ENCODE measurements at places on chromosomes 1 and 21.

GRCh38 chr1:72280131-72280530, 2.2 kb downstream of the NEGR1 start:
- no peak for DNase-seq

DNA sequence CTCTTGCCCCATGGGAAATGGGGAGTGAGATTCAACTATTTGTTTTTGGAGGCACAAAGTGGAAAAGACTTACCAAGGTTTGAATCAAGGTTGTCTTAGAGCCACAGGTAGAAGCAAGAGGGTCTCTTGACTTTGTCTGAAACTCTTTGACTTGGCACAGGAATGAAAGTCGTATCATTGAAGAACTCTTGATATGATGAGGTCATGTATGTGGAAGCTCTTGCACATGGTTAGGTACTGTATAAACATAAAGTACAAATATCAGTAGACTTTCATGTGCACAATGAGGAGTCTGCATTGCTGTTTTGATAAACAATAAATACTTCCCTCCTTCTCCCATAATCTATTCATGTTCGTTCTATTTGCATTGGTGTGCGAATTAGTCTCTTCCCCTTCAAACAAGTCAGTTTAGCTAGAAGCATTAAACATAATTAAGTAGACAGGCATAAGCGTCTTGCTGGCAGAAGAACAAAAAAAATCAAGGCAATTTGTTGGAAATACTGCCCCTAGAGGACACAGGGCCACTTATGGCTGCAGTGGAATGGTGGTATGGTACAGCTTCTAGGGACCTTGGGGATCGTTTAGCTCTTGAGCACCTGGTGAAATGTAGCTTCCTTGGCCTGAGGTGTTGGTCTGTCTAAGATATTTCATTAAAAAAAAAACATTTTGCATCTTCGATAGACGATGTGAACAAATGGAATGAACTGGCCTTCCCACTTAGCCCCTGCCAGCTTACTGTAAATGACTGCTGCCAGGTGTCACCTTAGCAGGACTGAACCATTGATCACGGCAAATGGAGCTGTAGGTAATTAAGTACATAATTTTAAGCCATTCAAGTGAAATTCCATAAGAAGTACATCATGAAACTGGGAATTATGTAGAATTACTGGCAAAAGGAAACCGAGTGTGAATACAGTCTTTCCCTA, 218.0 kb upstream of the GALNT2 start:
- DNase-seq = no peak

GRCh38 chr1:92944901-92945747, 16.1 kb downstream of the DIPK1A start:
- DNase-seq = no peak

DNA sequence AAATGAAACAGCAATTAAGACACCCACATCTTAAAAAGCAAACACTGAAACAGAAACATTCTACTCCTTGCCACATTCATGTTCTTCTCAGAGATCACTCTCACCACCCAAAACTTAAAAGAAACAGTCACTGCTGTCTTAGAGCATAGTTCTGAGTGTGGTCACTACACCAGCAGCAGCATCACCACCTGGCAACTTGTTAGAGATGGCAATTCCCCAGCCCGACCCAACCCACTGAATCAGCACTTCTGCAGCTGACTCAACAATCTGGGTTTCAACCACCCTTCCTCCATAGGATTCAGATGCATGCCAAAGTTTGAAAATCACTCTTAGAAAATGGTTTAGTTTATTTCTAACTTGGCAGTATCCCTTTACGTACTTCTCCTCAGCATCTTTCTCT, 126.1 kb downstream of the CDC42BPA start:
- peak; percentile 38 for DNase-seq

DNA sequence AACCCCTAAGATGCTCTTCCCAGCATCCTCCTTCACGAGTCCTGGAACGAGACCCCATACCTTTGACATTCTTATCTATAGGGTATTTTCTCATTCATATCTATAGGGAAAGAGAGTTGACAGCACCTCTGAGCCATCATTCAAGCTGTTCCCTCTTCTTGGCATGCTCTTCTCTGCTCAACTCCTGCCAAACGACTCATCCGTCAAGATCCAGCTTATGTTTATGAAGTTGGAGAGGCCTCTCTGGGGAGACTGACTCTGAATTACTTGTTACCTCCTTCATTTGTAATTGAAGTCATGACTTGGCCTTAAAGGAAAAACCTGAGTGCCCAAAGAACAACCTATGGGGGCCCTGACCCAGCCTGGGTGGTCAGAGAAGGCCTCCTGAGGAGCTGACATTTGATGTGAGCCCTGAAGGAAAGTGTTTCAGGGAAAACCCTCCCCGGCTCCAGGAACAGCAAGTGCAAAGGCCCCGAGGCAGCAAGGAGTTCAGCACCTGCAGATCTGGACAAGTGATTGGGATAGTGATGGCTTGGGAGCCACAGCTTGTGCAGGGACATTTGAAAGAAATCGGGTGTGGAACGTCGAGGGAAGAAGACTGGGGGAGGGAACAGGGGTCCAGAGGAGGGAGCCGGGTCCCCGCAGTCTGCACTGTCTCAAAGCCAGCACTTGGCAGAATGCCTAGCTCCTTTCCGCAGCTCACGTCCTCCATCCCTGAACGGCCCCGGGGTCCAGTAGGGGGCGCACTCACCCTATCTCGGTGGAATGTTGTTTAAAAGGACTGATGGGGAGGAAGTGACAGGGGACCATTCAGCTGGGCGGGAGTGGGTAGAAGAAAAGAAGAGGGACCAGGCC, 14.0 kb upstream of the CDA start:
- DNase-seq = peak; percentile 93

DNA sequence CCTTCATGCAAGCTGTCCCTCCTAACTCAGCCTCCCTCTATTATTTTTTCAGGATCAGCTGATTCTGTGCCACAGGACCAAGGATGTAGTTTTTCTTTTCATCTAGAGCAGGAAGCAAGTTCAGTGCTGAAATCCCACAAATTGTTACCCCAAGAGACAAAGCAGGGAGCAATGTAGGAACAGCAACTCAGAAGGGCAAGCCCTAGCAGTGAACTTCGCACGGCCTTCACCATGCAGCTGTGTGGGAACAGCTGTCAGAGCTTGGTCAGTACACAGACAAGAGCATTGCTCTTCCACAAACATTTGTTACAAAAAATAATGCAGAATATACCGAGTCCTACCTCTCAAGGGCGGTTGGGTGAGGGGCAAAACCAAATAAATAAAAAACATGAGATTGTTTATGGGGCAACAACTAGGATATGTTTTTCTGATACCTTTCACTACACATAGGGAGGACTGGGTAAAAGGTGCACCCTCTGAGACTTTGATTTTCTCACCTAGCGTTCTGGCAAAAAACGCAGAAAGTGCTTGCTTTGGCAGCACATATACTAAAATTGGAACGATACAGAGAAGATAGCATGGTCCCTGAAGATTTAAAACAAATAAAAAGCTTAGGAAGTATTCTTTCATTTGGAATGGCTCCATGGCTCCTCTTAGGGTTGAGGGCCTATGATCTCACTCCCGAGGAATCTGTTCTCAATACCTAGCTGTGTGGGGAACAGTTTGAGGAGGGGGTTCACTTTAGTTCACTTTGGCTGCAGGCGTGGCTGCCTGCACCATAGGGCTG, 37.1 kb upstream of the ANGPTL7 start:
- no peak for DNase-seq

GRCh38 chr1:168141871-168142385, 5.2 kb upstream of the GPR161 start:
- DNase-seq = no peak

DNA sequence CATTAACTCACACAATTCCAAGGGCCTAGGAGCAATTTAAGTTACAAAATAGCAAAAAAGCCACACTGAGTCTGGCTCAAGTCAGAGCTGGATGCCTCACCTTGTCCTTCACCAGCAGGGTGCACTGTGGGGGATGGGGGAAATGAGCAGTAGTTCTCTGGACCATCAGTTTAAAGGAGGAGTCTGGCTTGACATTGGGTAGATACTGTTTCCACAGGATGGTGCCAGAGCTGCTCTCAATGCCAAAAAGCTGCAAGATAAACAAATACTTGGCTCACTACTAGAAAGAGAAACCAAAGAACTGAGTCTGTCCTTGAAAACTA, 18.8 kb downstream of the EMC1 start:
- no peak for DNase-seq
